Motor neuron (in vitro differentiated cells): ENCODE measurements at places on chromosomes 13 and 19.

GRCh38 chr13:37679043-37679442, 80.5 kb upstream of the POSTN start:
- ATAC-seq, result no peak

DNA sequence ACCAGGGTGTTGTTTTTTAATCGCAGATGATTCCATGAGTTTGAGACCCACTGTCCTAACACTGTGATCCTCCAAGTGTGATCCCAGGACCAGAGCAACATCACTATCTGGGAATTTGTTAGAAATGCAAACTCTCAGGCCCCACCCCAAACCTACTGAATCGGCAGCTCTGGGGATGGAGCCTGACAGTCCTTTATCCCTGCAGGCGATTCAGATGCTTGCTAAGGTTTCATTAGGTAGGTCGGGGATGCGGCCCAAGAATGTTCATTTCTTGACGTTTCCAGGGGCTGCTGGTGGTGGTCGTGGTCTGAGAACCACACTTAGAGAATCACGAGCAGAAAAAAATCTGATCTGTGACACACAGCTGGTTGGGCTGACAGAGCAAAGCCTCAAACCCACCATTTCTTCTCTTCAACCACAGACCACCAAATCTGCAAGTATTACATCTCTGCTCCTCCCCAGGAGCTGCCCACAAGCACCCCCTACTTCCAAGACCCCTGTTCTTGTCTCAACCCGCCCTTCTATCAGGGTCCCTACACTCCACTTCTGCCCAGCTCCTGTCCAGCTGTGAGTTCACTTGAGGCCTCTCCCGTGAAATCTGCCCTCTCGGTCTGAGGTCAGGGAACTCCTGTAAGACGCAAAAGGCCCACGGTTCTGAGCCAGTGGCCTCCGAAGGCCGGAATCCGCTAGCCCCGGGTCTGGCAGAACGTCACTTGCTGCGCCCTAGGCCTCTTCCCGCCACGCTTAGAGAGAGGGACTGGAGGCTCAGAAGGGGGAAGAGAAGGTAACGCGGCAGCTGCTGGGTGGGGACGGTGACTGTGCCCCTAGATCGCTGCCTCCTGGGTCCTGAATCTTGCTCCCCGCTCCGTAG, 1.1 kb upstream of the FARP1 start:
- no peak for ATAC-seq

DNA sequence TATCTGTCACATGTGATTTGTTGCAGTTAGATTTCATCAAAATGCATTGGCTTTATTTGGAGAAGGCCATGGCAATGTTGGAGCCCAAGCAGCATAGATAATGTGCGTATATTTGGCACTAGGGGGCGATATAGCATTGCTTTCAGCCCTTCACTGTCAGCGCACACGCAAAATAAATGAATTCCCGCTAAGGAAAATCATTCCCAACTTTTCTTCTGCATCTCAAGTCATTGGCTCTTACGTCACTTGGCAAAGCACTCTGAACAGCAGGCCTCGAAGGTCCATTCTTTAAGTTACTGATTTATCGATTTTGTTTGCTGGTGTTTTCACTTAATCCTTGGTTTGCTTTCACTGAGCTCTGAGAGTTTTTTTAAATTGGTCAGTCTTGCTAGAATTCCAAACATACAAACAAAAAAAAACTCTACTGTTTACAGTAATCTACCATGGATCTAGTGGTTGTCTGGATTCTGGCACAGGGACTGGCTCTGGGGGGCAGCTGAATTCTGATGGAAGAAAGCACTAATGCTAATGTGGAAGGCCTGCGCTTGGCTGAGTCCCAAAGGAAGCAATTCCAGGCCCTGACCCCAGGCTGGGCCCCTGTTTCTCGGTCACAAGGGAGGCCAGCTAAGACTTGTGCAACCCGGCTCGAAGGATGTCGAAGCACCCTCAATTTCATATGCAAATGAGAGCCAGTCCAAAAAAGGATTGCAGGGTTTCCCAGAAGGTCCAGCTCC, 97.7 kb upstream of the IPO5 start:
- peak; percentile 96 for ATAC-seq

DNA sequence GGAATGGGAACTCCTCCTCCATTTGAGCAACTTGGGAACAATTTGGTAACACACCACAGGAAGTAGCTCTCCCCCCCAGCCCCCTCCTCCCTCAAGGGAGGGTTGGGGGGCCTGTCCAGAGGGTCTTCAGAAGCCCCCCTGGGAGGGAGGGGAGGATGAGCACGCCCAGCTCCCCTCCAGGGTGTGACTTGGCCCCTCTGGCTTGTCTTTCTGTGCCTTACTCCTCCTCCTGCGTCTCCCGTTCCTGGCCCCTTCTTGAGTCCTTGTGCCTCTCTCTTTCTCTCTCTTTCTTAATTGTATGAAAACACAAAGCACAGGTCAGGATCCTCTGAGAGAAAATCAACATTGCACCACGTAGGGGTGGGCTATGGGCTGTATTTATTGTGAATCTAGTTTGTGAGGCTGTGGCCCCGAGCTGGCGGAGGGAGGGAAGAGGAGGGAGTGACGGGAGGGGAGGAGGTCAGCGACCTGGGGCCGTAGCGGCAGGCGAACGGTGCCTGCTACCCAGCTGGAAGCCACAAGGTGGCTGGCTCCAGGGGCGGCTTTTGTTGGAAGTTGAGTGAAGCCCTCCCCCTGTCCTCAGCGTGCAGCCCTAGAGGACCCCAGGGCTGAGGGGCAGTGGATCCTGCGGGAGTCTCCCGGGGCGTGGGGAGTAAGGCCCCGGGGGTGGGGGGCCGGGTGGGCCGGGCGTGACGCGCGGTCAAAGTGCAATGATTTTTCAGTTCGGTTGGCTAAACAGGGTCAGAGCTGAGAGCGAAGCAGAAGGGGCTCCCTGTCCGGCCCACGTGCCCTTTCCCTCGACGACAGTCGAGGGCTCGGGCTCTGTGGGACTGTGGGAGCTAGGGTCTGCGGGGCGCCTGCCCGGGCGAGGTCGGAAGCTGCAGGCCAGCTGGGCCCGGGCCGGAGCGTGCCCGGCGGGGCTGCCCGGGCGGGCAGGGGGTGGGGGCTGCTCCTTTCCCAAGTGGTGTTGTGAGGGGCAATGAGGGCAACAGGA, 6.4 kb downstream of the LYL1 start:
- no peak for ATAC-seq

DNA sequence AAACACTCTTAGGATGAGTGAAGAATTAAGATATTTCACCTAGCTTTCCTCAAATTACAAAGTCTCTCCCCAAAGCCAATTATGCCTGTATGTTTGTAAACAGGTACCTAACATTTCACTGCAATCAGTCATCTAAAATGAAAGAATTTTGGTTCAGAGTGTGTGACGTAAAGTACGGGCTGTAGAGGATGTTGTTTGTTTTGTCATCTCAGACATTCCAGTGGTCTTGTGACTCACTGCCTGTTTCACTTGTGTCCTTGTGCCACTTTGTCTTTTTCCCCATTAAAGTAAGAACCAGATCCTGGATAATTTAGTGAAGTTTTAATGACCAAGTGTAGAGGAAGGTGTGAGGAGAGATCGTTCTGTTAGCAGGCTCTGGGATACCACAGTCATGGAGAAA, 28.6 kb upstream of the EID2 start:
- no peak for ATAC-seq

DNA sequence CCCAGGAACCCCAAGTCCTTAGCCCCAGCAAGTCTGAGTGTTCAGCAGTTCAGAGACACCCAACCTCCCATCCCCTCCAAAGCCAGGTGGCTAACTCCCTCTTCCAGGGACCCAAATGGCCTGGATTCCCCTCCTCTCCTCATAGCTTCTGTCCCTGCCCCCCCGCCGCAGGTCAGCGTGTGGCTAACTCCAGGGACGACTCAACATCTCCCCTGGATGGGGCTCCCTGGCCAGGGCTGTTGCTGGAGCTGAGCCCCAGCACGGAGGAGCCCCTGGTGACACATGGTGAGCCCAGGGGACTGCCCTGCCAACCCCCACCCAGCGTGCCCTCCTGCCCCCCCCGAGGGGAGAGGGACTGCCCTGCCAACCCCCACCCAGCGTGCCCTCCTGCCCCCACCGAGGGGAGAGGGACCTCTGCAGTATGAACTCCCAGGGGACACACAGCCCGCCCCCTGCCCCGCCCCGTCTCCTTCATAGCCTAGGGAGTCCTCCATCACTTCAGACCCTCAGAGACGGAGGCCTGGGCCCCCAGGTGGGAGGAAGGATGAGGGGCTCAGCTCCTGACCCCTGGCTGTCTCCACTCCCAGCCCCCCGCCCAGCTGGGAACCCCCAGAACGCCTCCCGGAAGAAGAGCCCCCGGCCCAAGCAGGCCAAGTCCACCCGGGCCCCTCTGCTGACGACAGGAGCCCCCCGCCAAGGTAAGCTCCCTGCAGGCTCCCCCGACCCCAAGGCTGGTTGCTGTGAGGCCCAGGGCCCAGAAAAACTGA, 1.7 kb downstream of the SSC5D start:
- no peak for ATAC-seq

DNA sequence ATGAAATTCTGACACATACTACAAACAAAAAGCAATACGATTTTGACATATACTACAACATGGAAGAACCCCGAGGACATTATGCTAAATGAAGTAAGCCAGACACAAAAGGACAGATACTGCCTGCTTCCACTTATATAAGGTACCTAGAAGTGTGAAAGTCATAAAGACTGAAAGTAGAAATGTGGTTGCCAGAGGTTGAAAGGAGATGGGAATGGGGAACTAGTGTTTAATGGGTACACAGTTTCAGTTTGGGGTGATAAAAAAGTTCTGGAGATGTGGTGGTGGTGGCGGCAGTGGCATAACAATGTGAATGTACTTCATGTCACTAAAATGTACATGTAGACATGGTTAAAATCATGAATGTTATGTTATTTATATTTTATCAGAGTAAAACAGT, 12.1 kb upstream of the NDFIP2 start:
- no peak for ATAC-seq

GRCh38 chr13:21039097-21039800, 22.1 kb downstream of the LATS2 start:
- no peak for ATAC-seq

- ATAC-seq, result no peak
These were observed 119.7 kb downstream of the LHFPL6 start for GRCh38 chr13:39483326-39483725.

- peak; percentile 70 for ATAC-seq
These were observed 761.5 kb downstream of the EFNB2 start for GRCh38 chr13:105773863-105774538.

DNA sequence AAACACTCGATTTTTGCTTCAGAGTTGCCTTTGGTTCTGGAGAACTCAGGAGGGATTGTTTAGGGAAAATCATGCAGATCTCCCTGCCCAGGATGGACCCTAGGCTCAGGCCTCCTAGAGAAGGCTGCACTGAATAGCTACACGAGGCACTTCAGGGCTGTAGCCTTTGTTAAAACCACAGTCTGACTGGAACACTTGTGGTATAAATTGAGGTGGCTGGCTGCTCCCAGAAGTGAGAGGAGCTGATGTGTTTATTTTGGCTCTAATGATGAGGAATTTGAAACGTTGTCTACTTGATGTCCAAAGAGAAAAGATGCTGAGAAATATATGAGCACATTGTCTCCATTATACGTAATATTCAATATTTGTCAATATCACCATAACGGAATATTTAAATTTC, 762.1 kb upstream of the ARGLU1 start:
- no peak for ATAC-seq

DNA sequence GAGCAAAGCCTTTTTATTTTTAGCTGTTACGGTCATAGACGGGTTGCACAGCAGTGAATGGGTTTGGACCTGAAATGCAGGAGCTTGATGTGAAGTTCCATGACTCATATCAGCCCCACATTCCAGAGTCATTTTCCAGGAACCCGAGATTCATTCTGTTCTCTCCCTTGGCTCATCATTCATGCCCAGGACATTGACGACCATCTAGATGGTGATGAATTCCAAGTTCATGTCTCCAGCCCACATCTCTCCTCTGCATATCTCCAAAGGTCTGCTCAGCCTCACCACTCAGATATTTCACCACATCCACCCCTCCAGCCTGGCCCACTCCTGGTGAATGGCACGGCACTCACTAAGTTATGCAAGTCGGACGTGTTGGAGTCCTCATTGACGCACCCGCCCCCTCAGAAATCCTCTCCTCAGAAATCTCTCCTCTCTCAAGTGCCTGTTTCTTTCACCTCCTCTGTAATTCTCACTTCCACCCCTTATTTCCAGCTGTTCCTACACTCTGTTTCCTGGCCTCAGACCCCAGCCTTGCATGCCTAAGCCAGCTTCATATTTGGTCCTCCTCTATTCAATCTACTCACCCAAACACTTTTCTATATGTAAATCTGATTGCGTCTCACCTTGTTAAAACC, 83.1 kb downstream of the ALOX5AP start:
- peak; percentile 50 for ATAC-seq

- no peak for ATAC-seq
These were observed 86.1 kb downstream of the TBC1D4 start for GRCh38 chr13:75395901-75396300.

GRCh38 chr13:41942462-41943094, 18.3 kb downstream of the VWA8 start:
- peak; percentile 98 for ATAC-seq

- no peak for ATAC-seq
These were observed 378.5 kb downstream of the MYO16 start for GRCh38 chr13:109007946-109008345.

DNA sequence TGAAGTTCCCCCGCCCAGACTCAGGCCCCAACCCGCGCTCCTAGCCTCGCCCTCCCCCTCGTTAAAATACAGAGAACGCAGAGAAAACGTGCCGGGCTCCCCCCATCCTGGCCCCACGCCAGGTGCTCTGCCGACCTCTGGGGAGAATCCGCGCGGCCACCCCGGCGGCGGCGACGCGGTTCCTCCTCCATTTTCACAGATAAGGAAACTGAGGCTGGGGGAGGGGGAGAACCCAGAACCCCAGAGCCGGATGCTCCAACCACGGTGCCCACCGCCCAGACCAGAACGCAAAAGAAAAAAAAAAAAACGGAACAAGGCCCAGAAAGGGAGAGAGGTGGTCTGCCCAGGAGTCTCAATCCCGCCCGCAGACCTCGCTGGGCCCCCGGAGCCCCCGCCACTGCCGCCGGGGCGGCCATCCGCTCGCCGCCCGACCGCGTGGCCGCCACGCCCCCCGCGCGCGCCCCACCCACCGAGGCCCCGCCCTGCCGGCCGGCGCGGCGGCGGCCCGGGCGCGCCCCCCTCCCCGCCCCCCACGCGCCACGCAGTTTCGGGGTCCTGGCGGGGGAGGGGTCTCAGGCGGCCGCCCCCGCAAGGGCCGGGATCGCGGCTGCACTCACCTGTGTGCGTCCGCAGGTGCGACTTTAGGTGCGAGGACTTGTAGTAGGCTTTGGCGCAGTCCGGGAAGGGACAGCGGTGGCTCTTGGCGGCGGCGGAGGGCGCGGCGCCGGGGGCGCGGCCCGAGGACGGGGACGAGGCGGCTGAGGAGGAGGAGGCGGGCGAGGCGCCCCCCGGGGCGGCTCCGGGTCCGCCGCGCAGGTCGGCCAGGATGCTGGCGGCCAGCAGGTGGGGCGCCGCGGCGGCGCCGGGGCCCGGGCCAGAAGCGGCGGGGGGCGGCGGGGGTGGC, 703 bp downstream of the KLF16 start:
- no peak for ATAC-seq

GRCh38 chr19:9891609-9892373, 44.5 kb downstream of the OLFM2 start:
- ATAC-seq, result no peak

GRCh38 chr13:100809856-100810255, 135.3 kb upstream of the TMTC4 start:
- ATAC-seq, result no peak
